ENCODE measurements at places on chromosomes 6 and 20. TPM values are rescaled to one million over a fixed set of nuclear protein-coding genes. Genes with fewer than 3 reads are reported as not detected.

The VNN1 gene
- total RNA-seq: not detected

The COX4I2 gene
- not detected for total RNA-seq

The TTLL9 gene
- total RNA-seq: not detected

The C6orf58 gene
- total RNA-seq: not detected

DNA sequence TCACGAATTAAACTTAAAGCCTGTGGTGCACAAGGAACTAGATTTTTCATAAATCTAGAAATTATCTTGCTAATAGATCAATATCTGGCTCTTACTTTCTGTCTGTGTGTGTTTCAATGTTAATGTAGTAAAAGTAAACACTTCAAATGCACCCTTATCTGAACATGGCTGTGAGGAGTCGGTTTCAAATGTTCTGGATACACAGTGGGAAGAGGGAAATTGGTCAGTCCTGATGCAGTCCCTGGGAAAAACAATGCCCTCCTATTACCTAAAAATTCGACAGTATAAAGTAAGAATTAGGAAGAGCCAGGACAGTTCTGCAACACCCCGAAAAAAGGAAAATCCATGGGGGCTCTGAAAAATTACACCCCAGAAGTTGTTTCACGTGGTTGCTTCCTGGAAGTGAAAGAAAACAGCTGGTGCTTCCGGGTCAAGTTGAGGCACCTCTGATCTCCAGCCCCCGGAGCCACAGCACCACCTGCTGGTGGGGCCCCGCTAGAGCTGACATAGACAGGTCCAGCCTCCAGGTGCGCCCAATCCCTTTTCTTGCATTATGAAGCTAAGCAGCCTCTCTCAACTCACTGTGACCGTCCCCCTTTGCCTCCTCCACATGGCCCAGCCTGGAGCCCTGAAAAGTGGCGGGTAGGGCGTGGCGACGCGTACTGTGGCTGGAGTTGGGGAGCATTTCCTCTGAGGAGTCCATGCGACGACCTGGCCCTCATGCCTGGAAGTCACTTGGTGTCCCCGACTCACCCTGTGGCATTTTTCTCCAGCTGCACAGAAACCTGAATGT is 8.3 kb downstream of the SEMG2 start:
- peaks cover 7% of the 10 kb centered on the region for H3K27me3 ChIP-seq
- no peaks in the 10 kb centered on the region for H3K36me3 ChIP-seq
- no peak overlapping the region for H3K4me3 ChIP-seq
- DNase-seq: peak; percentile 13

DNA sequence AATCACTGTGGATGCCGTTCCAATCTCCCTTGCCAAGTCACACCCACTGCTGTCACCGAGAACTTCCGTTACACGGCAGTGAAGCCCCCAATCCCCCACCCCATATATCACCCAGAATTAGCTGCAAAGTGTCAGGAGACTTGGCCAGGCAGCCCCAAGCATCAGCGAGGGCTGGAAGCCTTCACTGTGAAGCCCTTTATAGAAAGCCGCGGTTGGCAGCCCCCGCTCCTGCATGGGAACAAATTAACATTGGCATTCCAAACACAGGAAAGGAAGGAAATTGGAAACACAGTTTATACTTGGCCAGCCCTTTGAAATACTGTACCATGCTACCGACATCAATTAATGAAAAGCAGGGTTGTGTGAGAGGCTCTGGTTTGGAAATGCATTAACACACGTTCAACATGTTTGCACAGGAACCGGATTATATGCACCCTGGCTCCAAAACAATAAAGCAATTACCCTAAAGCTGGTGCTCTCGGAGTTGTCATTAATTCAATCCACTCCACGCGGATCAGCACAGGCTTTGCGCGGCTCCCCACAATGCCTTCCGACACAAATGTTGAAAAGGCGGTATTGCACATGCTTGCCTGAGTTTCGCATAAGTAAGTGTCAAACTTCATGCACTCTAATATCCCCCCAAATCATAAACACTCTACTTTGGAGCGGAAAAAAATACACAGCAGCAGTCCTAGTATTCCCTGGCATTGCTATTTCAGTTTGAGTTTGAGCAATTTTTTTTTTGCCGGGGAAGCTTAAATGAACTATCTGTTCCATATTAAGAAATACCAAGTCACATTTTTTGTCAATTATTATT is 7.1 kb downstream of the BMP7 start:
- H3K27ac ChIP-seq: no peak overlapping the region
- DNase-seq: no peak
- no peaks in the 10 kb centered on the region for H3K36me3 ChIP-seq
- peaks cover 74% of the 10 kb centered on the region for H3K27me3 ChIP-seq
- no peaks in the 10 kb centered on the region for H3K4me1 ChIP-seq

DNA sequence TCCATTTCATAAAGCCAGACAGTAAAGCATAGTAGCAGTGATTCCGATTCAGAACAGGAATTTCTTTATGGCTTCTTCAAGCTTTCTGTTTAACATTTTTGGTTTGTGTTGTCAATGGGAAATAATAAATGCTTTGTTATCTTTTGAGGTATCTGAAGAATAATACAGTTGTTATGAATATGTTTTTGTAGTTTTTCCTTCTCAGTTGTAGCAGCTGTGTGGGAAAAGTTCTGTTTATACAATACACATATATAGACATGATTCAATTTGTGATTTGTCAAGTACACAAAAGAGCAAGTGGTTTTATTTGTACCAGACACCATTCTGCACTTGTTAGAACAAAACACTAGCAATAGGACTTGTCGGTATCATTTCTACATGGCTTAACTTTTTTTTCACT is 96.6 kb downstream of the CDYL start:
- H3K4me1 ChIP-seq: peaks cover 8% of the 10 kb centered on the region
- no peaks in the 10 kb centered on the region for H3K36me3 ChIP-seq
- no peak overlapping the region for H3K27ac ChIP-seq
- no peak for DNase-seq
- no peak overlapping the region for H3K4me3 ChIP-seq
- no peaks in the 10 kb centered on the region for H3K27me3 ChIP-seq

- no peaks in the 10 kb centered on the region for H3K36me3 ChIP-seq
- no peaks in the 10 kb centered on the region for H3K4me1 ChIP-seq
- DNase-seq: no peak
- no peak overlapping the region for H3K4me3 ChIP-seq
- H3K27ac ChIP-seq: no peak overlapping the region
- H3K27me3 ChIP-seq: no peaks in the 10 kb centered on the region
Measured at GRCh38 chr20:60137657-60138245, 179.5 kb downstream of the CDH26 start.

- H3K27ac ChIP-seq: no peak overlapping the region
- H3K27me3 ChIP-seq: no peaks in the 10 kb centered on the region
- no peaks in the 10 kb centered on the region for H3K4me1 ChIP-seq
- no peak for DNase-seq
- no peak overlapping the region for H3K4me3 ChIP-seq
Measured at GRCh38 chr6:33717934-33718455, 6.5 kb upstream of the UQCC2 start.

- H3K27me3 ChIP-seq: no peaks in the 10 kb centered on the region
- no peaks in the 10 kb centered on the region for H3K36me3 ChIP-seq
- H3K4me1 ChIP-seq: no peaks in the 10 kb centered on the region
- no peak for DNase-seq
Measured at GRCh38 chr6:80197474-80197873, 91.0 kb downstream of the BCKDHB start.
